ENCODE measurements at places on chromosomes 11 and 22. TPM values are rescaled to one million over a fixed set of nuclear protein-coding genes. Genes with fewer than 3 reads are reported as not detected.
A peak's percentile ranks its signal among the peaks of the same experiment; 100 is the strongest.

GRCh38 chr11:11148104-11148509 is 204.9 kb downstream of the CSNK2A3 start:
- DNase-seq: no peak

GRCh38 chr11:106409222-106409621 is 331.8 kb downstream of the AASDHPPT start:
- DNase-seq: no peak

OR8D4 gene
- not detected for total RNA-seq

NCAM1 gene
- total RNA-seq: 0.23 TPM

KCNA4 gene
- total RNA-seq: not detected

FGF19 gene
- total RNA-seq: not detected

GRCh38 chr11:65551572-65552387 is 6.4 kb downstream of the LTBP3 start:
- DNase-seq: no peak

GRCh38 chr11:122781378-122782195 is 56.7 kb upstream of the CRTAM start:
- DNase-seq: no peak

GRCh38 chr22:29820961-29821290 is 17.1 kb downstream of the ASCC2 start:
- no peak for DNase-seq

ZBTB44 gene
- total RNA-seq: 18.5 TPM

GRCh38 chr22:23117891-23118646 is 23.7 kb downstream of the RSPH14 start:
- no peak for DNase-seq

GRCh38 chr11:34749666-34750659 is 129.1 kb downstream of the EHF start:
- DNase-seq: no peak

DNA sequence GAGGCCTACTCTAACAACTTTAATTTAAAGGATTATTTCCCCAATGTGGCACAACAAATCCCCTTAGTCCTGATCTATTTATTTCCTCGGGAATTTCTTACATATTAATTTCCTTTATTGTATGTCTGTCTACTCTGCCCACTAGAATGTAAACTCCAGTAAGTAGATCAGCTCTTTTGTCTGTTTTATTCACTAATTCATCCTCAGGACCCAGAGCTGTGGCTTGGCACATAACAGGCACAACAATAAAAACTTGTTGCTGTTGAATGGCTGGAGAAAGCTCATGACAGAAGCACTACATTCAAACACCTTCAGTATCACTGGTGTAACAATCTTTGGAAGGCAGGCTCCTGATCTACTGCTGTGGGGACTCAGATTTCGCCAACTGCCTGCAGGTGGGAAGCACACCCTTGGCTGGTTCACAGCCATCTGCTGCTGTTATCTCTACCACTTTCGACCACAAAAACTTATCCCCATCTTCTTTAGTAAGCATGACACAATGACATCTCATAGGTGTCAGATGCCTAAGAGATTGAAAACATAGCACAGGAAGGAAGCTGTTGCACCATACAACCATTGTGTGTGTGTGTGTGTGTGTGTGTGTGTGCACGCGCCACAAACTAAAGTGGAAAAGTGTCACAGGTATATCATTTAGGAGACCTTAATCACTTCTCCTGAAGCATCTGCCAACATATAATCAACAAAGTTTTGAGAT is 11.9 kb downstream of the HIRA start:
- peak; percentile 55 for DNase-seq

TNNT3 gene
- total RNA-seq: not detected

DNA sequence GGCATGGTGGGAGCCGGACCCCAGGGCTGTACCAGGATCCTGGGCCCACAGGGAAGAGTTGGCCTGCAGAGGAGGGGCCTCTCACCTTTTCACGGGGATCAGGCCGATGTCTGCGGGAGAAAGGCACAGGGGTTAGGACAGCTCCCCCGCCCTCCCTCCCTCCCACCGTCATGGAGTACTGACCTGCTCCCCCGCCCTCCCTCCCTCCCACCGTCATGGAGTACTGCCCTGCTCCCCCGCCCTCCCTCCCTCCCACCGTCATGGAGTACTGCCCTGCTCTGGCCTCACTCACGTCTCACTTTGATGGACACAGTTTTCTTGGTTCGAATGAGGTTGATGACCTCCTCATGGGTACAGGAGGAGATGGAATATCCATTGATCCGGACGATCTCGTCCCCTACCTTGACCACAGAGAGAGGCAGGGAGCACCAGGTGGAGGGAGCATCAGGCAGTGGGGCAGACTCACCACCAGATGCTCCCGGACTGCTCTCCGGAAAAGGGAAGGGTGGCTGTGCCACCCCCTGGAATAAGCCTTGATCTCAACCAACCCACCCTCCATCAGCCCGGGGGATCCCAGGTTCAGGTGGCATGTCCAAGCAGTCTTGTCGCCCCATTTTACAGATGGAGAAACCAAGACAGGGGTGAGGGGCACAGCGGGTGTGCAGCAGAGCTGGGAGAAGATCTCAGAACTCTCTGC is 17.1 kb downstream of the USH1C start:
- no peak for DNase-seq

- no peak for DNase-seq
Observed at GRCh38 chr11:121944556-121945230, 171.3 kb downstream of the BLID start.

GRCh38 chr11:102287964-102288724 is 29.1 kb upstream of the BIRC3 start:
- peak; percentile 78 for DNase-seq

GRCh38 chr11:71078482-71078881 is 173.9 kb downstream of the SHANK2 start:
- DNase-seq: no peak

DNA sequence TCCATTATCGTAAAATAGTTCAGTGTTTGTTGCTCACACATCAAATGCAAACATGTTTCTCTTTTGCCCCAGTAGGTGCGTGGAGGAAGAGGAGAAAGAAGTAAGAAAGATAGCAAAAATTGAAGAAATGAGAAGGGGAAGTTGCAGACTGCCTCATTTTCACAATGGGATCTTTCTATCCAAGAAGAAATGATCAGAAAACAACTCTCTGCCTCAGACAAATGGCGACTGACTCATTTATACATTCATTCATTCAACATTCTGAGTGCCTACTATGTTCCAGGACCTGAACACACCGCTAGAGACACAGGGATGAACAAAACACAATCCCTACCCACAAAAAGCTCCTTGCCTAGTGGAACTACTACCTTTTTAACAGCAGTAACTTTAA is 367 bp downstream of the HPS5 start:
- DNase-seq: no peak
